ENCODE measurements at places on chromosomes 3 and 15. TPM values are rescaled to one million over a fixed set of nuclear protein-coding genes. Genes with fewer than 3 reads are reported as not detected.

Gene IGSF10
- polyA plus RNA-seq: 0.01 TPM

Gene EFCAB12
- 0.42 TPM for polyA plus RNA-seq

Gene PLCL2
- polyA plus RNA-seq: 0.12 TPM

DNA sequence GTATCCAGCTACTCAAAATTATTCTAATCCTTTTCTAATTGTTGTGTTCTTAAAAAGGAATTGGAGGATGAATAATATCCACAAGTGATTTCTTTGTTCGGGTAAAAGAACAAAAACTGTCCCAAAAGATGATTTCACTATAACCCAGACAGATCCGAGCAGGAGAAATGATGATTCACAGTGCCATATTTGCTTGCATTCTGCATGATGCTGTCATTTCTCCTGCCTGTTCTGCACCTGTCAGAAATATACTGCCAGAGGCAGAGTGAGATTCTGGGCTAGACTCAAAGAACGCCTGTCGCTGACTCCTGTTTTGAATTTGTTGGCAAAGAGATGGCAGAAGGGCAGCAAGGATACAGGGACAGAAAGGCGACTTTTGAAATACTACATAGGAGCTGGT is 34.7 kb upstream of the SLC24A5 start:
- DNase-seq: no peak

DNA sequence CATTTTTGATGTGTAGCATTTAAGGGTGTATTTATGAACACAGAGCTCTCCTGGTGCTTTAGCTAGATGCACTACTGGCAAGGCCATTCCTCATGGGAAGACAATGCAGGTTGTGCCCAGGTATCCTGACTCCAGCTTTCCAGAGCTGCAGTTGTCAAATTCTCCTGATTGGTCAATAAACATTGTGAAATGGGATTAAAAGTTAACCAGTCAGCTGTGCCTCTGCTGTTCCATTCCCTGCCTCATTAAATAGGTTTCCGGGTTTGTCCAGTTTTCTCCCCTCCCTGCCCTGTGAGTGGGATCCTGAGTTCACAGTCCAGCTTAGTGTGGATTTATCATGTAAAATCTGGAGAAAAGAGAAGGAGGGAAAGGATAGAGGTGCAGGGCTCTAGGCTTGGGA is 207.3 kb downstream of the SQOR start:
- DNase-seq: no peak

DNA sequence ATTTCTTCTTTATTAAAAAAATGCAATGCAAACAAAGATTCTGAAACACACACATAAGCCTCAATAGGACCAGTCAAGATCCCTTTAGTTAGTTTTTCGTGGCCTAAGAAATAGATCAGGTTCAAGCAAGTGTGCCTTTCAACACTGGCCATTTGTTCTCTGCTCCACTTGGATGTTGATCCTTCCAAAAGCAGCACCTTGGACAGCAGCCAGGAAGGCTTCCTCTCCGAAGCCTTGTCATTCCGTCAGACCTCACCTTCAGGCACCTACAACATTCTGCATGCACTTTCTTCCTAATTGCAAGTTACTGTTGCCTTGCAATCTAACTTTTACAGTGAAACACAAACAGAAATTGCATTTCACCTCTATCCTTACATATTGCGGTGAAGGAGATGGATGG is 155.9 kb upstream of the FEZF2 start:
- DNase-seq: no peak

All from keratinocyte (primary cell).